NCI-H82 (cell line): ENCODE measurements at places on chromosomes 16 and 17.
A peak's percentile ranks its signal among the peaks of the same experiment; 100 is the strongest.

GRCh38 chr16:69566981-69567680, 1.4 kb downstream of the NFAT5 start:
- peak; percentile 37 for DNase-seq

DNA sequence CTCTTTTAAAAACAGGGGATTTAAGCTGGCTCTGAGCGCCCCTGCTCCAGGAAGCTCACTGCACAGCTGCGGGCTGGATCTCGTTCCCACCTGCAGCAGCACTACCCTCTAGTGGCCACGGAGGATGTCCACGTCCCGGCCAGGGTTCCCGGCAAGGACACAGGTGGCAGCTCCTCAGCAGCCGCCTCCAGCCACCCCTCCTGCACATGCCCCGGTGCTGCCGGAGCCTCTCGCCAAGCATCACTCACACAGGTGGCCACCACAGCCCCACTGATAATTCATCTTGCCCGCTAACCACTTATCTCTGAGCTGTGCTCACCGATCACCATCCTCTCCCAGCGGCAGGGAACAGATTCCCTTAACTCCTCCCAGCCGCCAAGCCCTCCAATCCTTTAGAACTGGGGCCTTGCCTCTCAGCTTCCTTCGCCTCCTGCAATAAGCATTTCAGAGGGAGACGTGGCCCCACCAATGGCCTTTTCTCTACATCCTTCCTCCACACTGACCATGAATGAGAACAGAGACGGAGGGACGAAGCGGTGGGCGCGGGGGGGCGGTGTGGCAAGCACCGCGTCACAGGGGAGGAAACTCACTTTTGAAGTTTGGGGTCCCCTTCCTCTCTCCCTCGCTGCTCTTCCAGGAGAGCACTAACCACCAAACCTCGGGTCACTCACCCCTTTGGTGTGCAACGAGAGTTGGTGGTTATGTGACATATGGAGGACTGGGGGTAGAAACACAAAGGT, 222.1 kb downstream of the RBFOX3 start:
- DNase-seq: peak; percentile 90

DNA sequence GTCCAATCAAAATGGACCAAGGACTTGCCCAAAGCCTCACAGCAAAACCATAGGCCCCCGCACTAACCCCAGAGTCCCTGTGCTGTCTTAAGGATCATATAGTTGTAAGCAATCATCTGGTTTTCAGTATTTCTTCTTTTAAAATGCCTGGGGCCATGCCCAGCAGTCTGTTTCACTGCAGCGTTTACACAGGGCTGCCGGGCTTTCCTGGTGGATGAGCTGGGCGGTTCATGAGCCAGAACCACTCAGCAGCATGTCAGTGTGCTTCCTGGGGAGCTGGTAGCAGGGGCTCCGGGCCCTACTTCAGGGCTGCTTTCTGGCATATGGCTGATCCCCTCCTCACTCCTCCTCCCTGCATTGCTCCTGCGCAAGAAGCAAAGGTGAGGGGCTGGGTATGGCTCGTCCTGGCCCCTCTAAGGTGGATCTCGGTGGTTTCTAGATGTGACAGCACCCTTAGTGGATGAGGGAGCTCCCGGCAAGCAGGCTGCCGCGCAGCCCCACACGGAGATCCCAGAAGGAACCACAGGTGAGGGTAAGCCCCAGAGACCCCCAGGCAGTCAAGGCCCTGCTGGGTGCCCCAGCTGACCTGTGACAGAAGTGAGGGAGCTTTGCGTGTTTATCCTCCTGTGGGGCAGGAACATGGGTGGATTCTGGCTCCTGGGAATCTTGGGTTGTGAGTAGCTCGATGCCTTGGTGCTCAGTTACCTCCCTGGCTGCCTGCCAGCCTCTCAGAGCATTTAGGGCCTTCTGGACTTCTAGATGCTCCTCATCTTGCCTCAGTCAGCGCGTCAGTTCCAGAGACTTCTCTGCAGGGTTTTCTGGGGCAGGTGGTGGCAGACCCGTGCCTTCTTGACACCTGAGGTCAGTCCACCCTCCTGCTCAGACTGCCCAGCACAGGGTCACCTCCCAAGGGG, 24.8 kb upstream of the STH start:
- DNase-seq: no peak

GRCh38 chr17:75763269-75763607, 1.8 kb downstream of the GALK1 start:
- DNase-seq: no peak

GRCh38 chr17:30000001-30000754, 58.7 kb downstream of the EFCAB5 start:
- no peak for DNase-seq

GRCh38 chr16:84884596-84885341, 65.0 kb downstream of the CRISPLD2 start:
- DNase-seq: no peak

DNA sequence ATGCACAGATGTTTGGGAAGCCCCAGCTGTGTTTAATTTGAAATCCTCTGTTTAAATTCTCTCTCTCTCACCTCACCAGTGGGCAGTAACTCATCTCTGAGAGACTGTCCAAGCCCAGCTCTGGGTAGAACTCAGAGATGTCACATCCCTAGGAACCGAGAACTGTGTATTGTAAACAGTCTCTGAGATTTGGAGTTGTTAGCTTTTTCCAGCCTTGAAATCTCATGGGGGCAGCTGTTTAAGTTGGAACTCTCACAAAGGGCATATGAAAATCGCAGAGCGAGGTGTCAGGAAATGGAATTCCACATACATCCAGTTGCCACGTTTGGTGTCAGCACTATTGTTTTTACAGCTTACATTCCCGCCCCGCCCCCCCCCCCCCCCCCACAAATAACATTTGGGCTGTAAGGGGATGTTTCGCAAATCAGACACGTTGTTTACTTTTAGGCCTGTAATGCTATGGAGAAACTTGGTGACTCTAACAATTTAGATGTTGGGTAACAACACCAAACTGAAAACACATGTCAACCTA, 34.3 kb downstream of the VPS35L start:
- DNase-seq: no peak

GRCh38 chr17:20121359-20122253, 112.4 kb downstream of the SPECC1 start:
- peak; percentile 88 for DNase-seq
